NCI-H1930 (cell line): ENCODE measurements at places on chromosomes 4 and X.

GRCh38 chr4:110567214-110567613, 55.7 kb downstream of the PITX2 start:
- no peak for DNase-seq

DNA sequence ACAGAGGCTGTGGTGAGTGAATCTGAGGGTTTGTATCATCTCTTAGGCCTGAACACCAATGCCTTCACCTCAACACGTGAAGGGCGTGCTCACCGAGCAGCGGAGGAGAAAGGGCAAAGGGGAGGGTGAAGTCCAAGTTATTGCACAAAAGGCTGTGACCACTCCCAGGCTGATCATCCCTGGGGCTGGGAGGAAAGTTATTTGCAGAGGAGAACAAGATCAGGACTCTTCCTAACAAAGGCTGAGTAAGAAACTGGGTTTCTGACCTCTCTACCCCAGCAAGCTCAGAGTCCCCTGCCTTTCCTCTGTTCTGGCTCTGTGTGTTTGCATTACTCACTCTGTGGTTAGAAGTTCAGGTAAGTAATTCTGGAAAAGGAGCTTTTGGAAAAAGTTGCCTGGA, 366.3 kb upstream of the CXorf51A start:
- DNase-seq, result no peak

DNA sequence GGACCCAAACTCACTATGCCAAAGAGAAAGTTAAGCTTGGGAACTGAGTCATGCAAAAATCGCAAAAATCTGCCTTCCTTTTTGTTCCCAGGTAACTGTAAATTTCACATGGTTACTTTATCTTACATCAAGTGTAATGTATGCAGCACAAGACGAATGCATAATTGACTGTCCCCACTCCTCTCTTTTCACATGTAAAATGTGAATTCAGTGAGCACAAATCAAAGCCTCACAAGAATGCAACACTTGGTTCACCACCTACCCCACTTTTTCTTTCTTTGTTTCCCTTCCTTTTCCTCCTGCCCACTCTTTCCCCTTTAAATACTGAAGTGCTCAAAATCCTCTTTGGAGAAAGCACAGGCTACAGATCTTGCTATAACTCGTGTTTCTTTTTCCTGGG, 53.2 kb downstream of the MAGED4B start:
- no peak for DNase-seq

GRCh38 chr4:57148177-57148576, 38.0 kb upstream of the IGFBP7 start:
- DNase-seq, result no peak
